ENCODE measurements at places on chromosomes 7 and 10.
A peak's percentile ranks its signal among the peaks of the same experiment; 100 is the strongest.

DNA sequence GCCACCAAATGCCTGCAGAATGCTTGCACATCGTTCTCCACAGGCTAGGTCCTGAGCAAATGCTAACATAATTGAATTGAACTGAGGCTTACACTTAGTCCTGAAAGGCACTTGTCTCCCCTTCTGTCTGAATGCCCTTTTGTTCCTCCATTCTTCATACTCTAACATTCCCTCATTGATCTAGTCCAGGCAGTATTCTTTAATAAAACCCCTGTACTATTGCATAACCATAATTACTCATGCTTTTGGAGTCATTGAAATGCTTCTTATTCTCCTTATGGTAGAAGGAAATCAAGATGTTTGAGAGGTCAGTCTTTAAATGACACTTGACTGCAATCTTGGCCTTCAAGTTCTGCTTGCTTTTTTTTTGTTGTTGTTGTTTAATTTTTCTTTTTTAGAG is 7.1 kb downstream of the PI4K2A start:
- no peak for DNase-seq

GRCh38 chr7:118648002-118648401 is 423.5 kb downstream of the ANKRD7 start:
- DNase-seq = no peak

DNA sequence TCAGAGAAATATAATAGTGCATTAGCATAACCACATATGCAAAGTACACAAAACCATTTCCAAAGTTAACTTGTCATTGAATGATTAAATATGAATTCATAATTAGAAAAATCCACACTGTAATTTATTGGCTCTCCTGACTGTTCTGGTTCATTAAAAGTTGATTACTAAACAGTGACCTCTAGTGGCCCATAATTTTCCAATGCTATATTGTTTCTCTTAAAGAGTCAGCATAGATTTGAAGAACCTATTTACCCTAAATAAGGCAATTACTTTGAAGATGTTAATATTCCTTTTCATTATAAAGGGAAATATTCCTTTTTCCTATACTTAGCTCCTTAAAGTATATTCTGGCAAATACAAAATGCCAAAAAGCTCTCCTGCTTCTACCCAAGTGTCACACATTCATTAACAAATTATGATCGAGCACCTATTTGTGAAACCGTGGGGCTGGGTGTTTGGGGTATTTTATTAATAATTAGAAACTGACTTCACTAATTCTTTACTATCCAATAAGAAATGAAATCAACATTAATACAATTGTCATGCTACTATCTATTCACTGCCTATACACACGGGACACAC is 86.2 kb downstream of the HIBADH start:
- peak; percentile 9 for DNase-seq

DNA sequence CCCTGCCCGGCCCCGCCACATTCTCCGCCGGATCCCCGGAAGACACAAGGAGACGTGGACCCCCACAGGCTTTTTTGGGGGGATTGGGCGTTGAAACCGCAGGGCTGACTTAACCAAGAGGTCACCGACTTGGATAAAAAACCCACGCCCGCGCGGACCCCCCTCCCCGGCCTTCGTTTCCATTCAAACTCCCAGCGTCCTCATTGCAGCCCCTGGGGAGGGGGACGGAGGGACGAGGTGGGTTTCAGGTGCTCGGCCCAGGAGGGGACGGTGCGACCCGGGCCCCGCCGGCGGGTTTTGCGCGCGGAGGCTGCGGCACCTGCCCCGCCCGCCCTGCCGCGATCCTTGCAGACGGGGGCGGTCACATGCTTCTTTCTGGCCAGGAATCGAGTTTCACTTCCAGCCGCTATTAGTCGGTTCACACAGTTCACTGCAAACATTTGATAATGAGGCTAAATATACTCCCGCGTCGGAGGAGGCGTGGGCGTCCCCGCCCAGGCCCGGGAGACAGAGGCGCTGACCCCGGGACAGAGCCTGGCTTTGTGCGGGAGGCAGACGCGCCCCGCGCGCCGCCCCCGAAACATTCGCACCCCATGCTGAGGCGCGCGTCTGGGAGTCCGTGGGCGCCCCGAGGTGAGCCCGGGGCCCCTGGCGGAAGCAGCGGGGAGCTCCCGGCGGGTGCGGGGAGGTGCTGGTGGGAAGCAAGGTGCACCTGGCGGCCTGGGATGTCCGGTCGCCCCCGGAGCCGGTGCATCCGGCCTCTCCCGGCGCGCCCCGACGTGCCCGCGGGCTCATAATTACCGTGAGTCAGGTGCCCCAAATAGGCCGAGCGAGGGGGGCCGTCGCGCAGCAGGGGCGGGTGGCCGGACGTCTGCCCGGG is 2.7 kb upstream of the PDGFA start:
- no peak for DNase-seq

GRCh38 chr7:39594988-39595620 is 28.3 kb upstream of the RALA start:
- DNase-seq = no peak

- no peak for DNase-seq
Measured at GRCh38 chr7:108190891-108191290, 60.7 kb upstream of the LAMB4 start.

DNA sequence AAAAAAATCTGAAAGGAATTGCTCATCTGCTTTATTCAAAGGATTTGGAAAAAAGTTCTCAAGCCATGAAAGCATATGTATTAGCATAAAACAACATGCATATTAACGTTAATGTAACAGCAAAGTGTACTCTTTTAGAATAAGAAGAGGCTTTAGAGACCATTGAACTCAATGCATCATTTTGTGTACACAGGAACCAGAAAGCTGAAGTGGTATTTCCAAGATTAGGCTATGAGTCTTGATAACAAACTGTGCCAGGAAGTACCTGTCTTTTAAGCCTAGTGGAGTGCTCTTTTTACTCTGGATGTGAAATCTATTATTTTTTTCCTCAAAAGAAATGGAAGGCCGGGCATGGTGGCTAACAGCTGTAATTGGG is 164.2 kb downstream of the THSD7A start:
- no peak for DNase-seq

DNA sequence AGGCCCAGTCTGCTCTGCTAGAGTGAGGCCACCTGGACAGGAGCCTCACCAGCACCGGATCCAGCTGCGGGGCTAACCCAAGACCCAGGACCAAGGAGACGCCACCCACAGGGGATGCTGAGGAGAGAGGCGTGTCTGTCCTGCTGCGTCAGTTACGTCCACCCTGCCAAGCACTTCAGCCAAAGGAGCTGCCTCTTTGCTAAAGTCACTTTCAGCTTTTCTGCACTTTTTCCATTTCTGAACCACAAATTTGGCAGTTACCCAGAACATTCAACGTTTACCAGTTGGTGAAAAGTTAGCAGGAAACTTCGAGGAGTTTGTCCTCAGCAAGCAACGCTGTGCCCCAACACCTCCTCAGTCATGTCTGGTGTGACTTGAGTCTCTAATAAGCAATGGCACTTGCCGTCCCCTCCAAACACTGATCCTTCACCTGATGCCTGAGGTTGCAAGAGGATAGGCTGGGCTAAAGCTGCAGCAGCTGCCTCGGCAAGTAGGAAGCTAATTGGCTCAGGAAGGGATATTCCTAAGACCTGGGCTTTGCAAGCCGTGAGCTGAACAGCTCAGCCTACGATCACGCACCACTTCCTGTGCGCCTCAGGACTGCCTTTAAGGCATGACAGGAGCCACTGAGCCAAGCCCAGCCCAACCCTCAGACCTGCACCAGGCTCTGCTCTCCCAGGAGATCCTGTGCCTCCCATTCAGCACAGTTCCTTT is 40.1 kb downstream of the KCNH2 start:
- no peak for DNase-seq

- DNase-seq = no peak
Measured at GRCh38 chr7:37352974-37353948, 95.4 kb downstream of the ELMO1 start.

DNA sequence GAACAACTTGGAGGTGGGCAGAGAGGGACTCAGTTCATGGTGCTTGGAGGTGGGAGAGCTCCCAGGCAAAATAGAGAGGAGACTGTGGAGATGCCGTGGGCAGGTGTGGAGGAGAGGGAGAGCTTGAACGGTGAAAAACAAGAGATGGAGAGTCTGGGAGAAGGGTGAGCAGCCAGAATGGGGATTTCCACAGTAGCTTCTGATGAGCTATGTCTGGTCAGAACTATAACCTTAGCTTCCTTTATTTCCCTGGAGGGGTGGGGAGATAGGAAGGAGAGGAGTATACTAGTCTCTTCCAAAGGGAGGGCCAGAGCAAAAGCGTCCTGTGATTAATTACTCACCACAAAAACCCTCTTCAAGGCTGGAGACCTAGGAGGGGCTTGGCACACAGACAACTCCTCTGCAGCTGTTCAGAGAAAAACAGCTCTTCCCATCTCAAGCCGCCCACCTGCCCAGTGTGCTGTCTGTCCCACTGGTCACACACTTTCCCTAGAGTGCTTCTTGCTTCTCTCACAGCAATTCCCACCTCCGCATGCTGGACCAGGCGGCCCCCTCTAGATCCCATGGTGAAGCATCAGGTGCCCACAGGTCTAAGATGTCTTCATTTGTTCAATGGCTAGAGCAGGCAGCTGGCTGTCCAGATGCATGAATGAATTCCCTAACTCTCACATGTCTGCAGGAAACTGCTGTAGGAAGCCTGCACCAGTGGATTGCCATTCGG is 41.9 kb downstream of the TAS2R41 start:
- DNase-seq = peak; percentile 28

DNA sequence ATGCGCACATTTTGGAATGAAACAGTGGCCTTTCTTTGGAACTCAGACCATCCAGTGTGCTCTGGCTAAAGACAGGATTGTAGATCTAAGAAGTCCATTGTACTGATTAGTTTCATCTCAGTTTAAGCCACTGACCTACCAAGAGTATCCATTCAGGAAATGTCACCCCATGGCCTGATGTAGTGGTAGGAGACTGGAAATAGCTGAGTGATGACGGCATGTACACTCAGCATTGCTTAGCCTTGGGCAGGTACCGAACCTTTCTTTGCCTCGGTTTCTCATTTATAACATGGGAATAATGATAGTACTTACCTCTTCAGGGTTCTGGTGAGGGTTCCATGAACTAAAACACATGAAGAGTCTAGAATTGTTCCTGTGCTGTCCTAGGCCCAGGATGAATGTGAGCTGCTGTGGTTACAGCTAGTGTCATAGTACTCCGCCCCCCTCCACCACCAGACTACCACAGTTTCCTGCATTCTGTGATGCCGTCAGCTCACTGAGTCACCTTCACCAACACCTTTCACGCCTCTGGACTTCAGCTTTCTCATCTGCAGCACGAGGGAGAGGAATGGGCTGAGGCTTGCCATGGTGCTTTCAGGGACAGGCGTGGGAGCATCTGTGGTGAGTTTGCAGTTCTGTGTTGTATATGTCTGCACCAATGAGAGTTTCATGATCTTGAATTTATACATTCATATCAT is 484.0 kb upstream of the GALNT17 start:
- peak; percentile 13 for DNase-seq

- no peak for DNase-seq
Measured at GRCh38 chr10:133487085-133487484, 33.3 kb downstream of the SCART1 start.

GRCh38 chr10:122774231-122774630 is 71.4 kb downstream of the CUZD1 start:
- no peak for DNase-seq

- no peak for DNase-seq
Measured at GRCh38 chr10:119084896-119085295, 4.3 kb upstream of the EIF3A start.

DNA sequence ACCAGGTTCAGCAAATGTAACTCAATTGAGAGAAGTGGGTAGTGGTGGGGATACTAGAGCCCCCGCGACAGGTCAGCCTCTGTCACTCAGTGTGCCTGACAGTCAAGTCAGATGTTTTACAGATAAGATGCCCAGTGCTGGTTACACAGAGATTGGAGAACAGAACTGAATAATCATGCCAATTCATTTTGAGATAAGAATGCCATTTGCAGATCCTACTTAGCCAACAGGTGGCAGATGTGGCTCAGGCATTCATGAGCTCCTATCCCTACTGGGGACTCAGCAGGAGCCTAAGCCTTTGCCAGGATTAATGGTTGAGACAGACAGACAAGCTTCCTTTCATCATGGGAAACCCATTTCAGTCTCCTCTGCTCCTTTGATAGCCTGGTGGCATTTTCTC is 137.8 kb downstream of the MAPK8 start:
- DNase-seq = no peak

GRCh38 chr7:100111156-100111555 is 8.0 kb downstream of the TAF6 start:
- no peak for DNase-seq

GRCh38 chr10:19811540-19811939 is 4.7 kb upstream of the PLXDC2 start:
- no peak for DNase-seq

GRCh38 chr7:107043491-107043890 is 1.0 kb upstream of the PRKAR2B start:
- DNase-seq = no peak

DNA sequence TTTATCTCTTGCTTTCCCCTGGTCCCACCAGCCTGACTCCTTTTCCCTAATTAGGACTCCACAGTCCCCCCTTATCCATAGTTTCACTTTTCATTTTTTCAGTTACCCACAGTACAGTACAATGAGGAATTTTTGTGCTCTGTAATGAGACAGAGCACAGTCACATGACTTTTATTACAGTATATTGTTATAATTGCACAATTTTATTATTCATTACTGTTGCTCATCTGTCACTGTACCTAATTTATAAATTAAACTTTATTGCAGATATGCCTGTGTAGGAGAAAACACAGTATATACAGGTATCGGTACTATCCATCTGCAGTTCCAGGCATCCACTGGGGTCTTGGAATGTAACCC is 125.4 kb downstream of the KCNMA1 start:
- no peak for DNase-seq

- DNase-seq = no peak
Measured at GRCh38 chr10:98433881-98434732, 12.6 kb downstream of the HPS1 start.

- DNase-seq = no peak
Measured at GRCh38 chr7:102424129-102424551, 9.2 kb upstream of the ORAI2 start.

DNA sequence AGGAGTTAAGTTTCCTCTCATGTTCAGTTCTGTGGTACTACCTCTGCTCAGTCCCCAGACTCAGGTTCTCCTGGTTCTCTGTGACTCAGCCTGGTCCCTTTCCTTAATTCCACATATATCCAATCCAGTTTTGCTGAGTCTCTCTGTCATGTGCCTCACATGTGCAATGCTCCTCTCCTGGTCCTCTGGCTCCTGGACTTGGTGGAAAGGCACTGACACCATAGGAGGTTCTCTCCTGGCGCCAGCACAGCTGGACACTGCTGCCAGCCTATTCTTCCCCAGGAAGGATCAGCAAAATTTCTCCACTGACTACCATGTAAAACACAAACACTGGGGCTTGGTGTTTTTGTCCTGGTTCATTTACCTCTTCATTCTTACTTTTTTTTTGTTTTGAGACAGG is 27.8 kb downstream of the GLUD1 start:
- DNase-seq = no peak

GRCh38 chr10:69089638-69090599 is 2.0 kb downstream of the SRGN start:
- DNase-seq = no peak
